ENCODE measurements at places on chromosomes 4 and X.

GRCh38 chrX:147403040-147403439 lies 508.7 kb upstream of the FMR1 start:
- DNase-seq, result no peak

- no peak for DNase-seq
These were observed 254.2 kb upstream of the NWD2 start for GRCh38 chr4:36990128-36990872.

DNA sequence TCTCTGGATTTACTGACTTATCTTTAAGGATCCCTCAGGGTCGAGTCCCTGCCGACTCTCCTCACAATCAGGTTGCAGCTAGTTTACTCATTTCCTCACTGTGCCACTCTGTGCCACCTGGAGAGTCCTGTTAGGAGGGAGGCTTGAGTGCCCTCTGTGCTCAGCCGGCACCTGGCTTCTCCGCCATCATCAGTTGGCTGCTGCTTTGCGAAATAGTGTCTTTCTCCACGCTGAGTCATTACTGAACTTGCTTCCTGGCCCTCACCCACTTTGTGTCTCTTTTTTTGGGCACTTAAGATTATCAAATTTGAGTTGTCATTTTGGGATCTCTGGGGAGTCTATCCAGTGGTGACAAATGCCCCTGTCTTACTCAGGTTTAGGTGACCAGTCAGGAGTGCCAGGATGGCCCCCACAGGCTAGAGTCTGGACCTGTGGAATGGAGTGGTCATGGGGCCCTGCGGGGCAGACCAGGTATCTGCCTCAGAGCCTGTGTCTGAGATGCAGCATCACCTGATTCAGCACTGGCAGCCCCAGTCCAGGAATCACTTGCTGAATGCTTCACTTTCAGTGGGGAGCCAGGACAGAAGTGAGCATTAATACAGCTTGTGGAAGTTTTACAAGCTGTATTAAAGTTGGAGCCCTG lies 37.7 kb downstream of the JADE1 start:
- DNase-seq, result no peak

- DNase-seq, result peak; percentile 47
These were observed 668.0 kb upstream of the LCORL start for GRCh38 chr4:18689308-18690115.

GRCh38 chr4:3226944-3227343 lies 22.0 kb upstream of the MSANTD1 start:
- no peak for DNase-seq

- no peak for DNase-seq
These were observed 18.4 kb upstream of the NRK start for GRCh38 chrX:105803891-105804290.

Measured in NCI-H524 (cell line).